ENCODE measurements at places on chromosomes 7 and 10. TPM values are rescaled to one million over a fixed set of nuclear protein-coding genes. Genes with fewer than 3 reads are reported as not detected.

The CCDC172 gene
- total RNA-seq, result not detected

The TMEM26 gene
- 0.06 TPM for total RNA-seq

The ATP6V0A4 gene
- 0.22 TPM for total RNA-seq

The KIF11 gene
- total RNA-seq, result 41.3 TPM

The PRF1 gene
- total RNA-seq, result not detected

The HOXA13 gene
- total RNA-seq, result 1.7 TPM

The SFRP4 gene
- total RNA-seq, result 4.3 TPM

The PNPLA8 gene
- 16.3 TPM for total RNA-seq

The CCL24 gene
- total RNA-seq, result not detected

The ADGRA1 gene
- total RNA-seq, result 0.19 TPM

The LRRD1 gene
- total RNA-seq, result not detected

The FEZF1 gene
- total RNA-seq, result not detected

The FANK1 gene
- total RNA-seq, result 1.8 TPM

The ZNF789 gene
- total RNA-seq, result 8.1 TPM

The NME8 gene
- not detected for total RNA-seq

The NPY4R gene
- 34.8 TPM for total RNA-seq

The ZNF117 gene
- total RNA-seq, result 0.09 TPM

The ANK3 gene
- total RNA-seq, result 1.0 TPM

The EN2 gene
- total RNA-seq, result 0.83 TPM

The ABCC2 gene
- 103 TPM for total RNA-seq

The DNAH11 gene
- total RNA-seq, result 0.33 TPM

The HOXA6 gene
- 1.7 TPM for total RNA-seq

The GARIN1A gene
- 0.67 TPM for total RNA-seq

The VWDE gene
- 0.58 TPM for total RNA-seq

The HECTD2 gene
- total RNA-seq, result 2.9 TPM

The DEPP1 gene
- total RNA-seq, result 3.4 TPM

The HMX3 gene
- 0.08 TPM for total RNA-seq

The STMP1 gene
- total RNA-seq, result 28.1 TPM

The TBXAS1 gene
- total RNA-seq, result 15.6 TPM

The HABP2 gene
- 0.09 TPM for total RNA-seq

The CLDN3 gene
- total RNA-seq, result 3.6 TPM

The GIMAP5 gene
- not detected for total RNA-seq

The KCP gene
- total RNA-seq, result 0.11 TPM

The HYAL4 gene
- total RNA-seq, result not detected

The AKR1C3 gene
- total RNA-seq, result 1,121 TPM

The PRKCQ gene
- total RNA-seq, result 4.1 TPM

The MAGI2 gene
- 0.49 TPM for total RNA-seq

The GRM3 gene
- total RNA-seq, result not detected

The MACROH2A2 gene
- 23.6 TPM for total RNA-seq

The RBP3 gene
- not detected for total RNA-seq

The FGFR2 gene
- total RNA-seq, result 0.19 TPM

The CHST12 gene
- total RNA-seq, result 15.6 TPM

The PNLIP gene
- total RNA-seq, result 0.28 TPM

The ADAM8 gene
- total RNA-seq, result 2.2 TPM

The TEX36 gene
- total RNA-seq, result not detected

The CFAP70 gene
- total RNA-seq, result 0.17 TPM

The BMPER gene
- 4.3 TPM for total RNA-seq

The NRP1 gene
- 59.9 TPM for total RNA-seq

The OR6B1 gene
- not detected for total RNA-seq

The OPALIN gene
- total RNA-seq, result not detected

The SUMF2 gene
- 125 TPM for total RNA-seq

The PLPP4 gene
- 0.11 TPM for total RNA-seq

The HTRA1 gene
- total RNA-seq, result 47.9 TPM

All from A549 treated with AZD2906 at 1 μM for 4 hours (cell line).